ENCODE measurements at places on chromosomes 5 and 9.

DNA sequence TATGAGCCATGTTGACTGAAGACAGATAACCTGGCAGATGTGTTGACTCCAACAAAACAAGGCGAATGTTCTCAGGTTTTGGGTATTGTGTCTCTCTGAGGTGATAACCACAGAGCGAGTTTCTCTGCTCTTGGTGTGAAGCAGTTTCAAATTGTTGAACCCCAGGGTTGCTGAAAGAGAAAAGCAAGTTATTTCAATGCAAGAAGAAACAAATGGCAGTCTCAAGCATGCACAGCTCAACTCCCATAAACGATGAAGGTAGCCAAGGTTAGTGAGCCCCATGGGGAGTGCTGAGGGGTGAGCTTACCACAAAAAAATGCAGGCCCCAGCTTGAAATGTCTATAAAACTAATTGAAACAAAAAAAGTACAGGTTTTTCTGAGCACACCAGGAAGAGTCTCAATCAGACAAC is 220.8 kb upstream of the DAPK1 start:
- DNase-seq: peak; percentile 85

DNA sequence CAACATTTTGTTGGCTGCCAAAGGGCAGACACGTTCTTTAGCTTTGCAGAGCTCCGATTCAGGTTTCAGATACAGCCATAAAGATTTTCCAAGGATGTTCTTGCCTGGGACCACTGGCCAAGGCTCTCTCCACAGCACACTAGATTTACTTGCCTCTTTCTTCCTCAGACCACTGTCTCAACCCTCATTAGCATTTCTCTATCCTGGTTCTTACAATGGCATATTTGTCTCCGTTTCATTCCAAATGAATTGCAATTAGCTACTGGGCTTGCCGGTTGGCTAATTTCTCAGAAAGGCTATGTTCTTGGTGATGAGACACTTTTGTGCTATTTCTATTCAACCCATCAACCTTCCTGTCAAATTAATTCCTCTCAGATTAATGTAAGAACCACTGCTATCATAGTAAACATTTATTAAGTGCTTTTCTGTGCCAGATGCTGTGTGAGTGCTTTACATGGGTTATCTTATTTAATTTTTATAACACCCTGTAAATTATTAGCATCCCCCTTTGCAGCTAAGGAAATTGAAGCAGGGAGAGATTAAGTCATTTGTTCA is 118.4 kb upstream of the NR3C1 start:
- DNase-seq: no peak

DNA sequence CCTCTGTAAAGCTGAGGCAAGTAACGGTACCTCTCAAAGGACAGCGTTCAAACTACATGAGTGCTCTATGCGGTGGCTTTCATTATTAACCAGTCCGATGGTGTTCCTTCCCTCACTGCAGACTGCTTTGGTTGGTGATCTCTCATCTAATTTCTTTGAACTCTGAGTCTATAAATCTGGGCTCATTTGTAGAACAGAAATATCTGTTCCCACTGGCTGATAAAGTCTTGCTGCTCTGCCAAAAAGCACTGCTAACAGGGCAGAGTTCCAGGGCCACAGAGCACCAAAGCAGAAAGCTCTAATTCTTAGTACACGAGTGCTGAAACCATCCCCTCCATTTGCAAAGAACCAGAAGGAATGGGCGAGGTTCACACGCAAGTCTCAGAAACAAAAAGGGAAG is 81.9 kb downstream of the MED27 start:
- DNase-seq: no peak

GRCh38 chr5:139651853-139652787 is 4.0 kb downstream of the CXXC5 start:
- DNase-seq: peak; percentile 89

DNA sequence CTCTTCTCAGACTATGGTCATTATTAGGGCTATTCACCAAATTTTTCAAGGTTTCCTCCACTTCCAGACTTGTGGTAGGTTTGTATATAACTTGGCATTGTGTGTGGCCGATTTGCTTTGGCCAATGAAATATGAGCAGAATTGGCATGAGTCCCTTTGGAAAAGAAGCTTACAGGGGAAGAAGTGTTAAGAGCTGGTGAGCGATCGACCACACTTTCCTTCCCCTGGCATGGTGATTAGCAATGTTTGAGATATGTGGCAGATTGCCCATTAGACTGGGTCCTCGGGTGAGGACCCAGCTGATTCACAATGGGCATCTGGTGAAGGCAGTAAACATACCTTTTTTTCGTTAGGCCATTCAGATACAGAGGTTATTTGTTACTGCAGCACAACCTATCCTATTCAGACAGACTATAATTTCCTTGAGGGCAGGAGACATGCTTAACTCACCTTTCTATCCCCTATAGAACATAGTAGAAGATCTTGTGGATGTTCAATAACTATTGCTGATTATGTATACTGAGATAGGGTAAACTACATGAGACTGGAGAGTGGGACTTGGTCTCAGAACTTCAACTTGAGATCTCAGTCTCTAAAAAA is 62.8 kb upstream of the KLF9 start:
- DNase-seq: peak; percentile 66

DNA sequence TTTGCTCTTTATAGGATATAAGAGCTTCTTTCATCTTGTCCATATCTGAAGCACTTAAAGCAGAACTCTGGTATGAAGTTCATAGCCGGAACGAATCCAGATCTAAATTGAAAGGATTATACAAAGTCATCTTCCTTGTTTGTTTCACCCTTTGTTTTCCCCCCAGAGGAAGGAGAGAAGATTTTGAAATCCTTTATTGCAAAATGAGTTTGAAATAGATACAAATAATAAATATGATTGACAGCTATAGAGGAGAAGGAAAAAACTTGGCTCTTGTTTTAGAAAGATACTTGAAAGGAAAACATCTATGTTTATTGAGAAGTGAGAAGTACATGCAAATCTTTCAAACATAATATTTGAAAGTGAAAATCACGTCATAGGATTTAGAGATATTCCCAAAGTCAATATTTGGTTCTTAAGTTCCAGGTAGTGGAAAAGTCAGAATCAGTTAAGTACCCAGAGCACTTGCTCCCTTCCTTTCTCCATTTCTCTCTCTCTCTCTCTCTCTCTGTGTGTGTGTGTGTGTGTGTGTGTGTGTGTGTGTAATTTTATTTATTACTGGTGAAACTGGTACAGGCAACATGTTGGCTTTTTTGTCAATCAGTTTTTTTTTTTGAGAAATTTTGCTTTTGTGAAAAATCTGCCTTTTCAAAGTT is 27.2 kb downstream of the PAM start:
- no peak for DNase-seq

GRCh38 chr5:53895091-53895683 is 334.7 kb downstream of the NDUFS4 start:
- no peak for DNase-seq

- no peak for DNase-seq
Observed at GRCh38 chr9:93267091-93267541, 83.2 kb downstream of the WNK2 start.

DNA sequence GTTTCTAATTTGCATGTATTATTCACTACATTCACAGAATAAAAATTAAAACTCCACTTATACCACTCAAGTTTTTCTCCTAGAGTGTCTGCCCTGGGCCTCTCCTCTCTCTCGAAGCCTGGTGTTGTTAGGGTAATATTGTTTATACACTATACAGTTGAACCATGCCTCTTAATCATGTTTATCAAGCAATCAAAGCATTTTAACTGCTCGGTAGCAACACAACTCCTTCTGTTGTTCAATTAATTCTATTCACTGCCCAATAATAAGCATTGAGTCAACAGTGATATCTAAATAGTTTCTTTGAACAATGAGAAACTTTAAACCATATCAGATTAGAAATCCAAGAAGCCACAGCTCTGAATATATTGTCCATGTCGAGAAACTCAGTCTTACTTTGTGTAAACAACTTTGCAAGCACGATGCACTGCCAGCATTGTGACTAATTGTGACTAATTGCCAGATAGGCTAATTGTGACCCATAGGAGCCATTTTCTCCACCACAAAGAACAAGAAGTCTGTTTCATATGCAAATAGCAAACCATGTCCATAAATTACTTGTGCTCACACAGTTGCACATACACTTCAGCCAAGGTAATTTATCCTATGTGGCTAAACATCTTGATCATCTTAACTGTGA is at the start of gene DNAH5:
DNAH5 (minus strand) TSS at position 129 of the 640 bp plus-strand sequence. CDS start 250 bp downstream, outside the sequence.
- DNase-seq: no peak

DNA sequence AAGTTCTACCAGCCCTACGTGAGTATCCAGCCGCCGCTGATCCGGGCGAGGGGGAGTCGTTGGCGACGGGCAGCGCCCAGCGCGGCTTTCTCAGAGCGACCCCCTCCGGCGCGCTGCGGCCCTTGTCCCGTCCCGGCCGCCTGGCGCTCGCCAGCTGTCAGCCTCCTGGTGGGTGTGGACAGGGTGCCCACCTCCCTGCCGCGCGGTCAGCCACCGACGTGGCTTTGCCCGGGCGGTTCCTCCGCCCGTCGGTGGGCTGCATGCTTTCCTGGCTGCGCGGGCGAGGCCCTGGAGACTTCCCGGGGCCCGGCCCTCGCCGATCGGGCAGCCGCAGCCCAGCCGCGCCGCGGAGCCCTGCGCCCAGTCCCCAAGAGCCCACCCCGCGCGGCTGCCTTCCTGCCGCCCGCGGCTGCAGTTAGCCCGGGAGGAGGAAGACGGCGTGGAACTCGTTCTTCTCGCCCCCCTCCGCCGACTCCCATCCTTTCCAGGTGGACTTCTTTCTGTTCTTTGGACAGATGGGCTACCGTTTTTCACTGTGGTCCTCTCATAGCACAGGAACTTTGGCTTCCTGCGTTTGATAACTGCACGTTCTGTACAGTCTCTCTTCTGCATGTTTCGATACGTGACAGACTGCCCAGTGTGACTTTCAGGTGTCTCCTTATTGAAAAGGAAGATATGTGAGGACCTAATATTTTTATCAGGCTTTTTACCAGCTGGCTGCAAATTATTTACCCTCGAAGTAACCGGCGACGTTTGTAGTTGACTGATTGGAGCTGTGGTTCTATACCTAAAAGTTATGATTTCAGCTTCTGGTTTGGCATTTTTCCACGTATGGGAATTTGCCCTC is 577 bp downstream of the AP3S1 start:
- DNase-seq: peak; percentile 77

GRCh38 chr5:165015547-165015946 is 1510.1 kb downstream of the MAT2B start:
- DNase-seq: no peak

GRCh38 chr5:128446-128845 is 36.5 kb downstream of the PLEKHG4B start:
- peak; percentile 44 for DNase-seq

GRCh38 chr5:145936401-145937131 is at the start of gene SH3RF2:
SH3RF2 (plus strand) TSS chr5:145936578; CDS start chr5:145937929, 1,351 bp downstream.
- peak; percentile 85 for DNase-seq

DNA sequence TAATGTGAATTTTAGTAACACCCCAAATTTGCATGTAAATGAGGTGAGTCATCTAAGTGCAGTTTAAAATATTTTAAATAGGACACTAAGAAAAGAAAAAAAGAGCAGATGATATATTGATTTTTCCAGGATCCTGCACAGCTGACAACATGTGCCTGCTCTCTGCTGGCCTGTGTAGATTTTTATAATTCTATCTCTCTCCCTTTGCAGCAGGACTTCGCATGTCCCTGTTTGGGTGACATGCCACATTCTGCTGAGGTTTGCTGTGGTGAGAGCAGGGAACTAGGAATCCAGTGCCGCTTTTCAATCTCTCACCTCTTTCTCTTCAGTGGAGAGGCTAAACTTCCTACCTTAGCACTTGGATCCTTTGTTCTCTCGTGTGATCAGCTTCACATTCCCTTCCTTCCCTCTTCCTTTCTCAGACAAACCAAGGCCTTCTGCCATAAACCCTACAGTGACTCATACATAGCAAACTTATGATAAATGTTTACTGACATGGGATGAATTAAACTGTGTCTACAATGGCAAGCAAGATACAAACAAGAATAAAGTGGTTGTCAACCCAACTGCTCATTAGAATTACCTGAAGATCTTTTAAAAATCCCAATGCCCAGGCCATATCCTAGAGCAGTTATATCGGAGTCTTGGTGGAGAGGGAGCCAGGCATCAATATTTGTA is 198.8 kb upstream of the EFNA5 start:
- peak; percentile 78 for DNase-seq

DNA sequence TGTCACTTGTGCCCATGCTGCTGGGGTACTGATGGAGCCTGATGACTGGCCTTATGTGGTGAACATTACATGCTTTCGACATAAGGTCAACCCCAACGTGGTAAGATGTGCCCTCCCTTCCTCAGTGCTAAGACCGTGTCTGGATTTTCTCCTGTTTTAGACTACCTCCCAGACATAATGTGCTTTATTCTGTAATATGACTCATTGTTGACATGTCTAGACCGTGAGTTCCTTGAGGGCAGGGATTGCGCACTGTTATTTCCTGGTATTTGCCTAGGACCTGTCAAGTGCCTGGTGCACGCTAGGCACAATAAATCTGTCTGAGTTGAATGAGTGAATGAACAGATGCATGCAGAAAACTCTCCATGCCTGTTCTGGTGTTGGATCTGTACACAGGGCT is 346.0 kb downstream of the KDM4C start:
- no peak for DNase-seq

DNA sequence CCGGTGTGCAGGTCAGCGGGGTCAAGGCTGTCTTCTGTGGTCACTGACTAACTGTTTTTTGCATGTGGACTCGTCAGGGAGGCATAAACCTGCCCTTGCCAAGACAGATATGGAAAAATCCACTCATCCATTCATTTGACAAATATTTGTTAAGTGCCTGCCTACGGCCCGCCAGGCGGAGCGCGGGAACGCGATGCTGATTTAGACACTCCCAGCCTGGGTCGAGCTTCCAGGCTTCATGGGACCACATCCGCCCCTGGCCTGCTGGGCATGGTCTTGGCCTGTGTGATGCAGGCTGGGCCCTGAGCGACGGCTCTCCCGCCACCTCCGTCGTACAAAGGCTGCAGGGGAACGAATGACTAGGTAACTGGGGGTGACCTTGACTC is 18.1 kb downstream of the MYMK start:
- peak; percentile 95 for DNase-seq

DNA sequence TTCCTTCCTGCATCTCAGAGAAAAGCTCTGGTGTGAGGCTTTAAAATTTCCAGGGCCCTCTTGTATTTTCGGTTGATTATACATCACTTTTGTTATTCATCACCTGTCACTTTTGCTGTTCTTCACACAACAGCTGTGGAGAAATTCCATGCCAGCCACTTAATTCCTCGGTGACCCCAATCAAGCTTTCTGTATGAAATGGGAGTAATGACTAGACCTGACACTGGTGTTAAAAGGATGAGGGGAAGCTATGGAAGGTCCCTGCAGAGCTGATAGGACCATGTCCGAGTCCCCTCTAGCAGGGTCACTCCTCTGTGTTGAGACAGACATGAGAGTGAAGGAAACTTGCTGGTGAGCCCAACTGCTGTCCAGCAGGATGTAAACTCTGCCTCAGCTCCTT is 59.7 kb downstream of the GPR21 start:
- no peak for DNase-seq

- no peak for DNase-seq
Observed at GRCh38 chr9:113996531-113997001, 81.5 kb downstream of the AMBP start.

GRCh38 chr5:142293486-142293885 is 31.3 kb downstream of the SPRY4 start:
- DNase-seq: peak; percentile 62

- DNase-seq: peak; percentile 74
Observed at GRCh38 chr5:132830436-132831094, at the start of gene SHROOM1. SHROOM1 (minus strand) TSS chr5:132830647; CDS start chr5:132826140, 4,507 bp downstream.

All from EL (cell line).